PC-9 (cell line): ENCODE measurements at places on chromosomes 7 and 10.

GRCh38 chr7:133859231-133859630 is 267.9 kb upstream of the LRGUK start:
- no peak for DNase-seq

DNA sequence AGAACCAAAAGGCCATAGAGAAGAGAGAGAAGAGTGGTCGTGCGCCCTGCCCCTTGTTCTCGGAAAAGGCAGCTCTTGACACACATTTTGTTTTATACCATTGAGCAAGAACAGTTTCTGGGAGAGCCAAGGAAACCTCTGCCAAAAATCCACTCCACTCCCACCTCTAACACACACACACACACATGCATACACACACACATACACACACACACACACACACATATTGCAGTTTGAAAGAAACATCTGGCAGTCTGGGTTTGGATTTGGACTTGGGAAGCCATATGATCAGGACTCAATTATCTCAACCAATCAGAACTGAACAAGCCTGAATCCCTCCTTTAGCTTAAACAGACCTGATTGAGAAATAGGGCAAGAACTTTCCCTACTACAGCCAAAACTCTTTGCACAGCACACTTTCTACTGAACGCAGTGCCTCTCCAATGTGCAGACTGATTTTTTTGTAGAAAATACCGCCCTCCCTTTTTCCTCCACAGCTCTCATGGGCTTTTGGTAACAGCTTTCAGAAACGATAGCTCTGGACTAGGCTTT is 484.0 kb upstream of the ZWINT start:
- no peak for DNase-seq

DNA sequence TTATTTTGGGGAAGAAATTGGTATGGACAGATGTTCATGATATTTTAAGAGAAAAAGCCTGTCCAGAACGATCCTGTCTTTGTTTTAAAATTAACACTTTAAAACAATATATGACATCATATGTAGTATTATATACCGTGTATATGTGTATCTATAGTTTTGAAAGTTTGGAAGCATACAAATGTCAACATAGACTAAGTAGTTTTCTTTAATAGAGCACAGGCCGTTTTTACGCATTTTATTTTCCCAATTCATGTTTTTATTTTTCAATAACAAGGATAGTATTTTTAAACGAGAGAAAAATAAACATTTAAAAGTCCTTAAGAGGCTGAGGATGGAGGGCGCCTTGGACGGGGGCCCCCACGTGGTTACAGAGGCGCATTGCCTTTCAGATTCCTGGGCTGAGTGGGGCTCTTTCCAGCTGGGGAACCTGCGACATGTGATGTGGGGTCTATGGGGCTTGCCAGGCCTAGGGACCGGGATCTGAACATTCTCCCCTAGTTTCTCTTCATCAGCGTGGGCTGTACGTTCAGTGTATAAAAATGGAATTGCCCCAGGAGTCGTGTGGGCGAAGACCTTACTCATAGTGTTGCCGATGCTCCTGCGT is 127.8 kb upstream of the ZNF746 start:
- peak; percentile 60 for DNase-seq

GRCh38 chr7:41222746-41223145 is 480.1 kb downstream of the INHBA start:
- no peak for DNase-seq

DNA sequence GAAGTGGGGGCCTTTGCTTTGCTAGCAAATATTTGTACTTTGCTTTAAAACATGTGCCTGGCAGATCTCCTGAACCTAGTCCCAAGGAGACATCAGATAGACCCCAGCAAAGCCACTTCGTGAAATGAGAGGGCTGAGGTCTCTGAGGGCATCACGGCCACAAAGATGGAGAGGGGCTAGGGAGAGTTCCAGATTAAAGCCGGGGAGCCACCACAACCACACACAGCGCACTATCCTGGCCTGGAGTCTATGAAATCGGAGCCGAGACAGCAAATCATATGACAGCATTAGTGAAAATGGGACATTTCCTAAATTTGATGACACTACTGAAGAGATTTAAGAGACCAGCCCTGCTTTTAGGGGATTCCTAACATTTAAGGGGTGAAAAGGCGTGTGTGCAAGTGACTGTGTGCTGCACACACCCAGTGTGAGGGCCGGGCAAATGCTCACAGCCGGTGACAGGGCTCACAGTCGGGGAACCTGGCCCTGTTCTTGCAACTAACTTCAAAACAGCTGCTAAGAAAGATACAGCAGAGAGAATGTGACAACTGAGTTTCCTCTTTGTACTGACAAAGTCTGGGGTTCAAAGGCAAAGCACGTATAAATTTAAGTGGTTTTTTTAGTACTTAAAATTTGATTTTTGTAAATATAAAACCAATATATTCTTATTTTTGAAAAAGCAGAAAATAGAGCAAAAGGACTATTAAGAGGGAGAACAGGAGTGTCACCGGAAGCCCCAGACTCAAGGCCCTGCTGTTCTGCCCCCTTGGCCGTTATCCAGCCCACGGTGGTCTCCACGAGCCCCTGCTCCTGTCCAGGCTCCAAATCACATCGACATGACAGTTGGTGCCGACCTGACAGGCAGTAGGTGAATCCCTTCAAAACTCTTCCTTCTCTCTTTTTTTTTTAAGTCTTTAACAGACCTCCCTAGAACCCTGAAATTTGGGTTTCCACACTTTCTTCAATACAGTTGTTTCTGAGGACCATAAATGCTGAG is 49.5 kb downstream of the VIPR2 start:
- DNase-seq: no peak

DNA sequence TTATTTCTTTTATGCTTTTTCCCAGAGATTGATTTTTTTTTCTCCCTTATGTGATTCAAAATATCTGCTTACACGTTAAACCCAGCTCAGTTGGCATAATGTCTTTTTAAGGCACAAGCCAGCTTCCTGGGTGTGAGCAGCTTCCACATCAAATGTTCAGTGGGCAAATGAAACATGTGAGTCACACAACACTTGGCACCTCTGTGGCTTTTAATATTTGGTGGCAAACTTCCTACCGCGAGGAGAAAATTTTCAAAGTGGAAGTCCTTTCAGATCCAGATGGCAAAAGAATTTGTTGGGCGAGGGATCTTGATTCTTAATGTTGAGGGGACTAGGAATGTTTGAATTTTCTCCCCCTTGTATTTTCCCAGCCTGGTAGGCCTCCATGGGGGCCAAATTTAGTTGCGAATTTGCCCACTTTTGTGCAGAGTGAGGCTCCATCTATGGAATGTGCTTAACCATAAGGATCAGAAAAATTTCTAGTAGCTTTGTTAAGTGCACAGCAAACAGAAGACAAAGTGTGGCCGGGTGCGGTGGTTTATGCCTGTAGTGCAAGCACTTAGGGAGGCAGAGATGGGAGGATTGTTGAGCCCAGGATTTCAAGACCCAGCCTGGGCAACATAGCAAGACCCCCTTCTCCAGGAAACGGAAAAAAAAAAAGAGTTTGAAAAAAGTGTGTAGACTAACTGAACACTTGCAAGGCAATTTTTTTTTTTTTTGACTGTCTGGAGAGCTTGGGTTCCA is 31.0 kb downstream of the CUX1 start:
- no peak for DNase-seq

- DNase-seq: peak; percentile 53
Measured at GRCh38 chr10:74244097-74244685, 93.2 kb downstream of the ADK start.

GRCh38 chr10:14508725-14509124 is 178.0 kb upstream of the FRMD4A start:
- DNase-seq: no peak

DNA sequence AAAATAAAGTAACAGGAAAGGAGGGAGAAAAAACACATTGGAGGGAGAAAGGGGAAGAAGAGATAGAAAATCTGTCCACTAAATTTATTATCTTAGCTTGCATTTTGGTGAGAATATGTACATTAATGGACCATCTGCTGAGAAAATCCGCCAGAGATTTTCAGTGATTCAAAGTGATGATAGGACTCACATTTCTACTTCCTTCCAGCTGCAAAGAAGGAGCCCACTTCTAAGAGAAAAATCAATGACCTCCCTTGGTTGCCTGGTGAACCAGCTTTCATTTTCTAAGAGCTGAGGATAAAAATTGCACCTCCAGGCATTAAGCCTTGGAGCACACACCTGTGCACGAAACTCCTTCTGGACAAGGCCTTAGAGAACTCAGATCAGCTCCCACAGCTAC is 404.3 kb downstream of the SFMBT2 start:
- no peak for DNase-seq

GRCh38 chr10:132350946-132351345 is 19.0 kb downstream of the LRRC27 start:
- no peak for DNase-seq

- no peak for DNase-seq
Measured at GRCh38 chr10:89301232-89301631, 614 bp upstream of the IFIT2 start.

DNA sequence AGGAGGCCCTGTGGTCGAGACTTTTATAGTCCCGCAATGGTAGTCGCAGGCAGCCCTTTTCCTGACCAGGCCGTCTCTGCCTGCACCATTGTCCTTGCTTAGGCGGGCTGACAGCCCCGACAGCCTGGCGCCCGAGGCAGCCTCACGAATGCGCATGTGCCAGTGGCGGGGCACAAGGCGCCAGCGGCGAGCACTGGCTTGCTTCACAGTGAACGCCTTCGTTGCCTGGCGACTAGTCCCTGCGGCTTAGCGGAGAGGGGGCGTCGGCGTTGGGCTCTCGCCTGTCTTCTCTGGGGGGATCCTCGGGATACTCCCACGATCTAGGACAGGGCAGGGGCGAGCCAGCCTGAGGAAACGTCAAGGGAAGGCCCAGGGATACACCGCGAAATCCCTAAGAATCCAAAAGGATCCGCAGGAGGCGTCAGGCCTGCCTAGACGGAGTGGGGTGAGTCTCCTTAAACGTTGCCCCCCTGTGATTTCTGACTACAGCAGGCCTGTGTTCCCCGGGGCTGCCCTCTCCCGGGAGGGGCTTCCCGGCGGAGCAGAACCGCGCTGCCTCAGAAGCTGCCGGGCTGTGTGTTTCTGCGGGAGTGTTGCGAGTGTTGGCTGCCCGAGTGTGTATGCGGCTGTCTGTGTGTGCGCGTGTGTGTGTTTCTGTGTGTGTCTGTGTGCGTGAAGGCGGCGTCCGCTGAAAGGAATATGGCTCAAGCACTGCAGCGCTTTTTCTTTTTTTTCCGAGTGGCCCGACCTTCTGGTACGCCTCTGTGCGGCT is 20.5 kb upstream of the ZNF273 start:
- no peak for DNase-seq
